NCI-H2107 (cell line): ENCODE measurements at places on chromosomes 6 and 20.
A peak's percentile ranks its signal among the peaks of the same experiment; 100 is the strongest.

- DNase-seq = no peak
Measured at GRCh38 chr20:6802227-6802626, 34.7 kb downstream of the BMP2 start.

- DNase-seq = peak; percentile 21
Measured at GRCh38 chr6:36999061-36999750, 6.2 kb upstream of the FGD2 start.

GRCh38 chr6:49519660-49520059 is 19.9 kb downstream of the GLYATL3 start:
- no peak for DNase-seq

GRCh38 chr6:25346064-25346463 is 66.9 kb downstream of the CARMIL1 start:
- DNase-seq = peak; percentile 3

- no peak for DNase-seq
Measured at GRCh38 chr6:134903448-134903847, 46.5 kb downstream of the ALDH8A1 start.

DNA sequence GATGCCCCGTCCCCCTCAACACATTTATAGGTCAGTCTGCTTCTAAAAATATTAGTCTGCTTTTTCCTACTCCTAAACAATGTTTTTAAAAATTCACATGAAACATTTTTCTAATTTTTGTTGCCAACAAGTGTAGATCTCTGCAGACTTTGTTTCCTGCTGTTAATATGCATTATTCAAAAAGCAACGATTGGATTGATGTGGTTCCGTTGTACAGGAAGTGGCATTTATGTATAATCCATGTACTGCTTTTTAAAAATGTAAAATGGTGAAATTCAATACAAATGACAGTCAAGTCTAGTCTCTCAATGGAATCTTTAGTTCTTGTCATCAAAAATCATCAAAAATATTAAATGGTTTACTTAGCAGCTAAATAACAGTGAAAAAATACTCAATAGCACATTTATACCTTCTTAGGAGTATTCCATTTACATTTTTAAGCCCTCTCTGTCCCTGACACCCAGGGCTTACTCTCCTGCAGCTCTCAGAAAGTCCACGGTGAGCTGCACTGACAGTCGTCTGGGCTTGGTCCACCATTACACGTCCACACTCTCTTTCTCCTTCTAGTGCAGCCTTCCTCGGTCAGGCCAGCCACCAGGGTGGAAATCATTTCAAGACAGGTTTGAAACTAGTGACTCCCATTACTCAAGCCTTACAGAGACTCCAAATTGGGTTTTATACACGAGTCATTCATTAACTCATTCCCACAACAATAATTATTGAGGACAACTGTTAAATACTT is 211.5 kb downstream of the TMEM200A start:
- DNase-seq = no peak

DNA sequence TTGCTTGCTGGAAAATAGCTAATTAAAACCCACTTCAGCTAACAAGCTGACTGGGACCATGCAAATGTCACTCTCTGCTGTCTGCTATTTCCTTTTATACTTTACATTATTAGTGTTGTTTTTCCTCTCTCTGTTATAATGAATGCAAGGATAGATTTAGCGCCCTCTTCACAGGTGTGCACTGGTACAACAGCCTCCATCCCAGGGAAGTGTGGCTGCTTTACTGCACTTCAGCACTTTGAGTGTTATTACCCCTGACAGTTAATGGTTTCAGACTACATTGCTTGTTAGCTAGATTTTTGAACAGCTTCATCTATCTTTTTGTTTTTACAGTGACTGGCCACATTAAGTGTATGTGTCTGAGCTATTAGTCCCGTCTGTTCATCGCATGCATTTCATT is 405.7 kb downstream of the RNF144B start:
- peak; percentile 5 for DNase-seq

- DNase-seq = no peak
Measured at GRCh38 chr6:56023829-56024228, 148.4 kb upstream of the BMP5 start.

DNA sequence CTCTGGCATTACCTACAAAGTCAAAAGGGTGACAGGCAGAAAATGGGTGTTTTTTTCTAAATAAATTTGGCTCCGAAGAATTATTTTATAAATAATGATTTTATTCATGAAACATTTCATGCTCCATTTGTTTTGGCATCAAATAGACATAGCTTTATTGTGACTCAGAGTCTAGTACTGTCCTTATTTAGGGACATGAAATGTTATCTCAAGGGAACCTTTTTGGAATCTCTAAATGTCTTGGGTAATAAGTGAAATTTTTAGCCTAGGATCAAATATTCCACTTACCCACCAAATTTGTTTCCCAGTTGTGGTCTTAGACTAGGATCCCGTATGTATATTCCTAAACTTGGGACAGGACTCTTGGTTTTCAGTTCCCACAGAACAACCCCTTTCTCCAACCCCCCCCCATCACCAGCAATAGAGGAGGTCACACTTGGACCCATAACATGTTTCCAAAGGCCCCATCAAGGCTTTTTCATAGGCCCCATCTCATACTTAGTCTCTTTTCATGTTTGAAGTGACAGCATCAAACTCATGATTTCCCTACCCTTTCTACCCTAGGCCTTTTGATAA is 81.8 kb downstream of the JAG1 start:
- no peak for DNase-seq

- no peak for DNase-seq
Measured at GRCh38 chr20:25399037-25399430, 8.4 kb upstream of the ABHD12 start.

GRCh38 chr6:79421001-79421411 is 116.2 kb downstream of the LCA5 start:
- no peak for DNase-seq

GRCh38 chr6:24831771-24832716 is 33.3 kb upstream of the ARMH2 start:
- DNase-seq = no peak

DNA sequence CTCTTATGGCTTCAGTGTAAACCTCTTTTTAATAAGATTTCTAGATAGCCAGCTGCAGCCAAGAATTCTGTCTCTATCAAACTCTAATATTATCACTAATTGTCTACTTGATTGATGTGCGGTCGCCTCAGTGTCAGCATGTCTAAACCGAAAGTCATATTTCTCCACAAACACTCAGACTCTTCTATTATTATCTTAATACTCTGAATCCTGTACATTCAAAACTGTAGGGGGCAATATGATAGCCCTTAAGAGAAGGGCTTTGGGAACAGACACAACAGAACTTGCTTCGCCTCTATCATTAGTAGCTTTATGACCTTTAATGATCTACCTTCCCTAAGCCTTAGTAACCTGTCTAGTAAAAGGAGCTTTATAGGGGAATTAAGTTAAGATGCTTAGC is 379.7 kb upstream of the PTCHD4 start:
- DNase-seq = no peak

DNA sequence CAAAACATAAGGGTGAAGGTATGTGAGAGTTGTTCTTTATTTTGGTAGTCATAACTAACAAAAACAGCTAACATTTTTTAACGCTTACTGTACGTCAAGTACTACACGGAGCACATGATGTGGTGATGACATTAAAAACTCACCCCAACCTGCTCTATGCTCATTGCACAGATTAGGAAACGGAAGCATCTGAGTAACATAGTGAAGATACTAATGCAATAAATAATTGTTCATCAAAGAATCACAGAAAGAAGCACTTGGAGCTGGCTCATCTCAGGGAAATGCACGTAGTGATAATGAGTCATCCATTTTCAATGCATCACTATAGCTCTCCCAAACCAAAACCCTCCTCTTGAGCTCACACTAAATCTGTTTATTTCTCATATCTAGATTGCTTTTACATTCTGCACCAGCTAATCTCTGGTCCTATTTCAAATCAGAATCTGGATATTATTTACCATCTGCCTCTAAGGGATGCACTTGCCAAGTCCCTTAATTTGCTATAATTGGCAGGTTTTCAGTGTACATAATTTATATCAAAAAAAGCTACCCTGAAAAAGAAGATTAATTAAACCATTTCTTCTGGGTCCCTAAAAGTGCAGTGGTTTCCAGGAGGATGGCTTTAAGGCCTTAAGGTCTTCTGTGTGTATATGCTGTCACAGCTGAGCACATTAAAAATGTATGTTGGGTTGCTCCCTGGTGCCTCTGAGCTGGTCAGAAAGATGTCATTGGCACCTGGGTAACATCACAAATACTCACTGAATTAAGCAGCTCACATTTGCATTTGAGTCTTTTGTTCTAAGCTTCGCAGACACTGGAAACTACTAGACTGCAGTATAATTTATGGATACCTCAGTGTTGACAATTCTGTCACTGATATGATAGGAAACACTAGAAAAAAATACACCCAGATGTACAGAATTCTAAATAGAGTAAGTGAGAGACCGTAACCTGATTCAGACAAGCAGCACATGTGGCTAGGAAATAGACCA is 677.4 kb upstream of the CITED2 start:
- no peak for DNase-seq

DNA sequence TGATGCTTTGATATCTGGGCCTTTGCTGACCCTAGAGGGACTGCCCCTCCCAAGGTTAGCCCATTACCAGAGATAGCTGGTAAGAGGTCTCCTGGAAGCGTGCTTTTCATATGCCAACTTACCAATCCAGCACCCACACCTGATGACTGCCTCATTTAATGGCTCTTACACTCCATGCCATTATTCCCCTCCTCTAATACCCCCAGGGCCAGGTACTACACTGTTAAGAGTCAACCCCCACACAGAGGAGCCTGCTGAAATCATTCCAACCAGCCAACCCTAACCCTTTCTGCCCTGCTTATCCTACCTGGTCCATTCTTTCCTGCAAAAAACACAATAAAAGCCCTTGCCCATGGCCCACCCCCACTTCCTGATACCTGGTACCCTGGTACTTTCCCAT is 736.8 kb upstream of the SLC35B3 start:
- no peak for DNase-seq

DNA sequence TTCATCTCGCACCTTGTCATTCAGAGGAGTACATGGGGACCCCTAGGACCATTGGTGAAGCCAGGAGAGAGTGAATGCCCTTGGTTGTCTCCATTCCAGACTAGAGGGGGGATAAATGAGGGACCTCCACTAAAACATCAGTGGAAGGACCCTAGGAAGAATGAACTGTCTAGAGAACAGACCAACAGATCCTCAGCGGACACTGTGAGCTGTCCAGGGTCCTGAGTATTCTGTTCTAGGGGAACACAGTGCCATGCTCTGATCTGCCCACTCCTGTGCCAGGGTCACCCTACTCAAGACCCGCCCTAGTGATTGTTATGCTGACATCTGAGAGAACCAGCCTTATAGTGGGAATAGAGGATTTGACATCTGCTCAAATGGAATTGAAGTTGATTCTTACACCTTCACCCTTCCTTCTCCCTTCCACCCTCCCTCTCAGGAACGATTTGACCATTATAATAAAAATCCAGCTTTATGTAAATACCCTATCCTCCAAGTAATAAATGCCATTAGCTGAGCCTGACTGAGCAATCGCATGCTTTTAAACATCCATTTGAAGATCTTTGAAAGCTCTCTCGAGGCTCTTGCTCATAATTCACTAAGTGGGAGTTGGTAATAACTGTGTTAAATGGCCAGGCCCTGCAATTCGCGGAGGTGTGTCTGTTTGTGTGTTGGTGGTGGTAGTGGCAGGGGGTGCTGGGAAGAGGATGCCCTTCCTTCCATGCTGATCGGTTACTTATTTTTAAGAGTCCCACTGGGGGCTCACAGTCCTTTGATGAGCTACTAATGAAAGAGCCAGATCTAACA is 43.6 kb upstream of the SLC32A1 start:
- no peak for DNase-seq

- DNase-seq = no peak
Measured at GRCh38 chr6:18495236-18495635, 108.1 kb downstream of the RNF144B start.

- DNase-seq = no peak
Measured at GRCh38 chr6:67887419-67887746, 747.7 kb upstream of the ADGRB3 start.

DNA sequence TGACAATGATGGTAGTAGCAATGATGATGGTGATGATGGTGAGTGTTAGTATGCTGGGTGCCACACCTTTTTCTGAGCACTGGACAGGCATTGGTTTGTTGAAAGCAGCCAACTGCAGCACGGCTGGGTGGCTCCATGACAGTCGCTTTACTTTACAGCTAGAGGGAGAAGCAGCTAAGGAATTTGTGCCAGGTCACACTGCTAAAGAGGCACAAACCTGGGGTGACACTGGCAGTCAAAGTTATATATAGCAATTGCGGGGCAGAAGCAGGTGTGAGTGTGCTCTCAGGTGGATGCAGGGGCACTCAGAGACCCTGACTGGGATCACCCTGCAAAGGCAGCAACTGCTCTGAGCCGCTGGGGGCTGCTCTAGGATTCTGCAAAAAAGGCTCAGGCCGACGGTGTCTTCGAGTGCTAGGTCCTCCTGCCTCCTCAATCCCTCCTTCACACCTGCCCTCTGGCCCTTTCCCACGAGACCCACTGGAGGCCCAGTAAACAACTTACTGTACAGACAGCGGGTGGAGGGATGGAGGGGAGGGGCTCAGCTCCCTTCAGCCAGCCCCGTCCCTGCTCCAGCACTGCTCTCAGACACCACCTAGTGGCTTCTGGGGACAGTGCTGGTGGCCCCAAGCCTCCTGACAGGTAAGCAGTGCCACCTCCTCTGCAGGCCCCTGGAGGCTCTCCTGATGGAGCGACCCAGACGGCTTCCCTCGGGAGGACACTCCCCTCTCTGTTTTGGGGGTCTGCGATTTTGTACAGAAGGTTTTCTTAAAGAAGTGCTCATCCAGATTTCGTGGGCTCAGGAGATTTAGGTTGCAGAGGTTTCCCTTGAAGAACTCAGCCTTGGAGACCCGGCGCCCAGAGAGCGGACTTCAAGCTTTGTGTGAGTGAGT is 4.4 kb upstream of the RPS21 start:
- peak; percentile 74 for DNase-seq

DNA sequence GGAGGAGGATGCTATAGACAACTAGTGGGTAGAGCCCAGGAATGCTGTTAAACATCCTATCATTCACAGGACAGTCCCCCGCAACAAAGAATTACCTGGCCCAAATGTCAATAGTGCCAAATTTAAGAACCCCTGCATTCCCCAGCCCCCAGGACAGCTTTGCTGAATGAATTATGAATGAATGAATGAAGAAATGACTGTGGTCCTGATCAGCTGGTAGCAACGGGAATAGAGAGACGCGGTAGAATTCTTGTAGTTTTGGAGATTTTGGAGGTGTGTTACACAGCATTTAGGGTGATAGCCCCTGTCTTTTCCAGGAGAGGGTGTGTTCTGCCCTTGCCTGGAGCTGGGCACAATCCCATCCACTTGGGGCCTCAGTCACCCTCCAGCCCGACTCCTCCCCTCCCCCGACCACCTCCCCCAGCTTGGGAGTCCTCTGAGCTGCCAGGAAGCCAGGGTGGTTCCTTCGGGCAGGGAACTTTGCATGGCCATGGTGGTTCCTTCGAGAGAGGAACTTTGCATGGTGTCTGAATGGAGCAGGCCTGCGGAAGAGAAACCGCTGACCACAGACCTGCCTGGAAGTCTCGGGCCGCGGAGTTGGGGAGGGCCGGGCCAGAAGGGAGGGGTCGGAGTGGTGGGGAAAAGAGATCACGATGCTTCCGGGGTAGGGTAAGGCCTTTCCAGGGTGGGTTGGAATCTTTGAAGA is 1.0 kb upstream of the HCK start:
- DNase-seq = no peak

- no peak for DNase-seq
Measured at GRCh38 chr20:56018194-56018593, 12.9 kb upstream of the CBLN4 start.
